ENCODE measurements at places on chromosomes 1 and 21. TPM values are rescaled to one million over a fixed set of nuclear protein-coding genes. Genes with fewer than 3 reads are reported as not detected.

Gene SELE
- total RNA-seq: 0.56 TPM

DNA sequence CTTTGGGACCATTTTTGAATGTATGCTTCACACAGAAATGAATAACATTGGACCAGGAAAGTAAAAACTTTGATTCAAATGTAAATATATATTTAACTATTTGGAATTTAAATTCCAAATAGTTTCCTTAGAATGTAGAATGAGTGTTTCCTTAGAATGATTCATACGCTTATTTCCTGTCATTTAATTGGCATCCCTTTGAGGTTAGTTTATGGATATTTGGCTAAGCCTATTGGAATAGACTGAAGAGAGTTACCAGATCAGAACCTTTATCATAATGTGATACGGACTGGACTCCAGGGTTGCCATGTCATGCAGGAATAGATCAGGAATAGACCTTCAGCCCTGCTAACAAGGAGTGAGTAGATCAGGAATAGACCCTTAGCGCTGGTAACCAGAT lies 133.1 kb downstream of the TNNI3K start:
- ATAC-seq: no peak

GRCh38 chr1:8539683-8540082 lies 221.8 kb downstream of the SLC45A1 start:
- ATAC-seq: no peak

- peak; percentile 50 for ATAC-seq
These were observed at the start of gene DIRAS3 for GRCh38 chr1:68049941-68050878. Gene DIRAS3, minus strand, starts transcription at chr1:68050627. Its CDS starts 3,330 bp downstream, at chr1:68047297.

- no peak for ATAC-seq
These were observed 108.8 kb downstream of the TGFBR3 start for GRCh38 chr1:91777196-91777595.

Gene KRTAP21-2
- total RNA-seq: not detected

GRCh38 chr1:198913667-198914066 lies 274.8 kb downstream of the PTPRC start:
- ATAC-seq: no peak
